ENCODE measurements at places on chromosomes 6 and 20.

GRCh38 chr20:32152421-32153155 lies 43.1 kb downstream of the TM9SF4 start:
- DNase-seq = no peak

DNA sequence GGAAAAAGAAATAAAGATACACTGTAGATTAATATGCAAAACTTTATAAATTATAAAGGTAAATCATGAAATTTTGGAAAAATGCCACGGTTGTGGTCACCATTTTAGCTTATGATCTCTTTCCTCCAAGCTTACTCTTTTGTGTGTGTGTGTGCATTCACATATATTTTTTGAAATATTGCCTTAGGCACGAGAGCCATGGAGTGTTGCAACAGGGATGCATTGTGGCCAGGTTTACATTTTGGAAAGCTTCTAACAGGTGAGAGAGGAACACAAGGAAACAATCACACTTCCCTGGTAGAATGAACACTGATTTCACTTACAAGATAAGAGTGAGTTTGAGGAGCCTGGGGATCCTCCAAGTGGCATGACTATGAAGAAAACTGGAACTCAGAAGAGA lies 214.5 kb upstream of the TENT5A start:
- no peak for DNase-seq

DNA sequence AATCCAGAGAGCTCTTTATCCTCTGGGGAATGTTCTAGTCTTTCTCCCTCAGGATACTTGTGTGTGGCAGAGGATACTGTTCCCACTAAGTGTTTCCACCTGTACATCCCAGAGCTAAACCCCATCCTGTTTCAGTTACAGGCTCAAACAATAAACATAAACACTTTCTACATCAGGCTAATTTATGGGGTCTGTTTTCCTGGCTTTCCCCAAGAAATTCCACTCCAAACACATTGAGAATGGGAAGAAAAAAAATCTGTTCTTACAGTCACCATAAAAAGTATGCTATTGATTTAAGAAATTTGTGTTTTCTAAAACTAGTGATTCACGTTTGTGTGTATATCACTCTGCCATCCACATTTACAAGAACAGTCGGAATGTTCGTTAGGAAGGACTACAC lies 293.9 kb upstream of the FOXQ1 start:
- no peak for DNase-seq

GRCh38 chr20:2680046-2680445 lies 12.5 kb upstream of the EBF4 start:
- DNase-seq = no peak

DNA sequence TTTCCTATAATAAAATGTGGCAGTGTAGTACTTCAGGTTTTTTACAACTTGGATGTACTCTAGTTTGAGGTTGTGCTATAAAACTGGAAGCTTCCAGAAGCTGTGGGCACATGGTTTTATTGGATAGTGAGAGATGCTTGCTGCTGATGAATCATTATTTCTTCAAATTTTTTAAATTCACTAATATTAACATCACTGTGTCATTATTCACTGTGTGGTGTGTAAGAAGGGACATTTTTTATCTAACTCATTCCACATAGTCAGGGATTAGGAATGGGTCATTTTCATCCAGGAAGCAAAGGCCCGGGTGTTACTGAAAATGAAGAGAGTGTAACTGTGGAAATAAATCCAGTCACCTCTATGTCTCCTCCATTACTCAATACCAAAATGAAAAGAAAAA lies 421.0 kb downstream of the TENT5A start:
- DNase-seq = no peak

- no peak for DNase-seq
Observed at GRCh38 chr6:168107191-168107983, 28.4 kb upstream of the FRMD1 start.

GRCh38 chr6:75735491-75736186 lies 13.4 kb upstream of the MYO6 start:
- no peak for DNase-seq

DNA sequence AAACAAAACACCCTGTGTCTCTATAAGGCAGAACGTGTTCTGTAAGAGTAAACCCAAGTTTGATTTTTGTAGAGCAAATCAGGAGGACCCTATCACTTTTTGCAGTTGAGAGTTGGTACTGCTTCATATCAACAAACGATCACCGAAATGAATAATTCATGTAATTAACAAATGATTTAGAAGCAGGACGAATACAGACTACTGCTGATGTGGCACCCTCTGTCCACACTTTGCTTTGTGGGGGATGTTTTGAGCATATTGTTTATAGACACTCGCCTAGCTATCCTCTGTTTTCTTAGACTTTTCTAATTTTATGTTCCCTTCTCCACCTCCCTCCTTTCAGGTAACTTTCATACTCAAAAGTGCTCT lies 1.5 kb downstream of the CD2AP start:
- no peak for DNase-seq

- peak; percentile 51 for DNase-seq
Observed at GRCh38 chr20:2237059-2237458, 58.7 kb upstream of the TGM3 start.
